NCI-H345 (cell line): ENCODE measurements at places on chromosomes 3 and 15.

DNA sequence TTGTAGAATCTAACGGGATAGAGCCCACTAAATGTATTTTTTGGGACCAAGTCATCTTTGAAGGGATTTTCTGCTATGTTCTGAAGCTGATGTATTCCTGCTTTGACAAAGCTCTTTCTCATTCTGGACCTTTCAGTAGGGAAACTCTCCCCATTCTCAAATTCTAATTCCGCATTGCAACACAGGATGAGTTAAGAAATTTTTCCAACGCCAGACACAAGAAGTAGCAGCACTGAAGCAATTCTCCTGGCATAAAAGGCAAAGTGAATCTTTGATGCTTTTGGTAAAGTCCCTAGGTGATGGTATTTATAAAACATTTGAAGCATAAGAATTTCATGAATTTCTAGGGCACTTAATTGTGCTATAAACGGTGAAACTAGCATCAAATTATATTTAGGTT lies 76.8 kb downstream of the ZPLD1 start:
- no peak for DNase-seq

DNA sequence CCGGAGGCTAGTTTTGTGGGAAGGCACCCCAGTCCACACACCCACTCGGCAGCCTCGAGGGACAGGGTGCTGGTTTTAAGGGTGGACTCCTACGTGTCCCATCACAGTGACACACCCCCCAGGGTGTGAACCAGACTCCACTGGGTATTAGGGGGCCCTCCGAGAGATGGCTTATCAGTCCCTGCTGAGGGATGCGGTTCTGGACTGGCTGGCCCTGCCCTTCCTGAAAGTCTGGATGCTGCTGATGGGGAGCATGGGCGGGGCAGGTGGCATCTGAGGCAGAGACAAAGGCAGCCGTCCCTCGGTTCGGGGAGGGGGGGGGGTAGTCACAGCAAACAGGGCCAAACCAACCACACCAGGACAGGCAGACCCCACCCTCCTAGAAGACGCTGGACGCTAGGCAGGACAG lies 939 bp upstream of the ULK3 start:
- no peak for DNase-seq

DNA sequence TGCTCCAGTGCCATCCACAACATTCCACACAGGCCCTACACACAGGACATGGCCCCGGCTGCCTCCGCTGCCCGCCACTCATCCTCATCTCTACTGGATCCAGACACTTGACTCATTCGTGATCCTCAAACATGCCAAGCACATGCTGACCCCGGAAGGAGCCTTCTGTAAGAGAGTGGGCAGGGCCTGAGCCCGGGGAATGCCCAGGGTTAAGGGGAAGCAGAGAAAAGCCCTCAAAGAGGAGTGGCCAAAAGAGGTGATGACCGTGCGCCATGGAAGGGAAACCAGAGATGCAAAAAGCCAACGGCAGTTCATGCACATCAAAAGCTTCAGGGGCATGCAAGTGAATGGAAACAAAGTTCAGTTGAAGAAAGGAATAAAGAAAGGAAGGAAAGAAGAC lies 46.1 kb downstream of the RFTN1 start:
- DNase-seq, result no peak

DNA sequence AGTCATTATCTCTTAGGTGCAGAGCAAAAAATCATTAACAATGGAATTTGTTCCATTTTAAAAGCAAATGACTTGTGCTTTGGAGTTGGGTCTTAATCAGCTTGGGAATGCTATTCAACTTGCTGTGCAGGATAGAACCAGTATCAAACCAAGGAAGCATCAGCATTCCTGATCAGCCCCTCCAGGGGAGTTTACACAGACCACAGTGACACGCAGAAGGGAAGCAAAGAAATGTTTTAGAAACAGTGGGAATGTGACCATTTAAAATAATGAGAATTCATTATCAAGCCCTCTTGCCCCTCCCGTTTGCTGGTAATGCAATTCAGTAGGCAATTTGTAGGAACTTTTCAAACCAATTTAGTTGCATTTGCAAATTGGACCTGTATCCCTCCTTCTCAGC lies 155.1 kb downstream of the LRTM1 start:
- no peak for DNase-seq

GRCh38 chr3:30007668-30008067 lies 598.7 kb upstream of the TGFBR2 start:
- no peak for DNase-seq

DNA sequence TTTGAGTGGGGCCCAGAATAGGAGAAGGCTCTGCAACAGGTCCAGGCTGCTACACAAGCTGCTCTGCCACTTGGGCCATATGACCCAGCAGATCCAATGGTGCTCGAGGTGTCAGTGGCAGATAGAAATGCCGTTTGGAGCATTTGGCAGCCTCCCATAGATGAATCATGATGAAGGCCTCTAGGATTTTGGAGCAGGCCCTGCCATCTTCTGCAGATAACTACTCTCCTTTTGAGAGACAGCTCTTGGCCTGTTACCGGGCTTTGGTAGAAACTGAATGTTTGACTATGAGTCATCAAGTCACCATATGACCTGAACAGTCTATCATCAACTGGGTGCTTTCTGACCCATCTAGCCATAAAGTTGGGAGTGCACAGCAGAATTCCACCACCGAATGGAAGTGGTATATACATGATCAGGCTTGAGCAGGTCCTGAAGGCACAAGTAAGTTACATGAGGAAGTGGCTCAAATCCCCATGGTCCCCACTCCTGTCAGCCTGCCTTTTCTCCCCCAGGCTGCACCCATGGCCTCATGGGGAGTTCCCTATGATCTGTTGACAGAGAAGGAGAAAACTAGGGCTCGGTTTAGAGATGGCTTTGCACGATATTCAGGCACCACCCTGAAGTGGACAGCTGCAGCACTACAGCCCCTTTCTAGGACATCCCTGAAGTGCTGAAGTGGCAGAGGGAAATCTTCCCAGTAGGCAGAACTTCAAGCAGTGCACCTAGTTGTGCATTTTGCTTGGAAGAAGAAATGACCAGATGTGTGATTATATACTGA lies 971.4 kb downstream of the MCTP2 start:
- no peak for DNase-seq

GRCh38 chr3:10964537-10965167 lies 27.9 kb upstream of the SLC6A1 start:
- DNase-seq, result no peak

GRCh38 chr15:89490081-89490813 lies 6.1 kb downstream of the RHCG start:
- DNase-seq, result peak; percentile 5

DNA sequence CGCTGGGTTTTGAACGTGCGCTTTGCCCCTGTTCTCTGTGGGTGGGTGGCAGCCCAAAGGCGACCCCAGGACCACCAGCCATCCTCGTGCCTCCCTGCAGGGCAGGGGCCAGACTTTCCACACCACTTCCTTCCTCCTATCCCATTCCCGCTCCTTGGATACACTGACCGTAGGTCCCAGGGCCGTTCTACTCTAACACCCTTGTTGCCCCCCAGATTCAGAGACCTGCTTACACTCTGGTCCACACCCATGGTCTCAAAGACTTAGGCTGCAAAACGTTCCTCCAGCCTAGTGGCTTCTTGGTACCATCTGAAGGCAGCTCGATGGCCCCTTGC lies 318 bp upstream of the DCLK3 start:
- DNase-seq, result no peak

DNA sequence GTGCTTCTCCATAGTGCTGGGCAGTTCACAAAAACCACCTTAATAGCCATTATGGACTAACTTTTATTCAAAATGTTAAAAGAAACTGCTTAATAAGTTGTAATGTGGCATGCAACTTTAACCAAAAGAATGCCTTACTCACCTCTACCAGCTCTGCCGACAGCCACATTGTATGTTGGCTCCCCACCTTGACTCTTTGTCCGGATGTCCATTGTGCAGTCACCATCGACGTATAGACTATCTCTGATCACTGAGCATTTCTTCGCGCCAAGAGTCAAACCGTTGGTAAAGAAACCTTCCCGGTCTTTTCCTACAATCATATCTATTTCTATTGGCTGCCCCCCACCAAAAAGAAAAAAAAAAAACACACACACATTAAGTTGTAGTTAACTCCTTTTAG lies 2.5 kb downstream of the PFN2 start:
- DNase-seq, result peak; percentile 32

GRCh38 chr15:38671675-38672254 lies 107.2 kb upstream of the RASGRP1 start:
- no peak for DNase-seq

- DNase-seq, result no peak
Measured at GRCh38 chr3:65607101-65607500, 431.6 kb downstream of the MAGI1 start.

GRCh38 chr3:29991198-29991597 lies 615.2 kb upstream of the TGFBR2 start:
- no peak for DNase-seq

DNA sequence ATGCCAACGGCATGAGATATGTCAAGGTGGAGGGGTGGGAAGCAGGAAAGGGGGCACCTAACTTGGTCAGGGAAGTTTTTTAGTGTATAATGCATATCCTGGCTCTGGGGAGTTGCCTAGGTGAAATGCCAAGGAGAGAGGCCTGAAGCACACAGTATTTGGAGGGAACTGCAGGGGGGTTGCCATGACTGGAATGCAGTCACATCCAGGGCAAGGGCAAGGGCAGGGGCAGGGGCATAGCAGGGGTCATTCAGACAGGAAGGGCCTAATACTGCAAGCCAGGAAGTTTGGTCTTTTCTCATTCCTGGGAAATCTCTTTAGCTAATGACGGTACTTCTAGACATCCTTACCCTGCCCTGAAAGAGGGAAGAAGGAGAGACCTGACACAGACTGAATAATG lies 60.5 kb downstream of the MYRIP start:
- DNase-seq, result no peak

- DNase-seq, result no peak
Measured at GRCh38 chr3:32990116-32990515, 38.7 kb downstream of the CCR4 start.

DNA sequence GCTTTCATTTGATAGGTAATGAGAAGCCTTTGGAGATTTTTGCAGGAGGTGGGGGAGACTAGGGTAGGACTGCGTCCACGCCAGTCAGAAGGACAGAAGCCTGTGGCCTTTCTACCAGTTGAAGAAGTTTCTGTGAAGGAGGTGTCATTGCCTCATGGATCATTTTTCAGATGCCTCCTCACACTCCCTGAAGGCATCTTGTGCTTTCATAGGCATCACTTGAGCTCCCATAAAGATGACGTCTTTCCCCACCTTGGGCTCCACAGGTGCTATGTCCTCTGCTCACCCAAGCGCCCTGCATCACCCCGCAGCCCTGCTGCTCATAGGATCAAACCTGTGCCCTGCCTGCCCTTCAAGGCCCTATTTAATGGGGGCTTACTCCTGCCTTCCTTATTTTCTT lies 7.5 kb upstream of the ITGA11 start:
- no peak for DNase-seq

GRCh38 chr3:54987719-54988118 lies 59.9 kb upstream of the LRTM1 start:
- no peak for DNase-seq

GRCh38 chr15:48989170-48989569 lies 25.5 kb upstream of the SHC4 start:
- DNase-seq, result no peak

DNA sequence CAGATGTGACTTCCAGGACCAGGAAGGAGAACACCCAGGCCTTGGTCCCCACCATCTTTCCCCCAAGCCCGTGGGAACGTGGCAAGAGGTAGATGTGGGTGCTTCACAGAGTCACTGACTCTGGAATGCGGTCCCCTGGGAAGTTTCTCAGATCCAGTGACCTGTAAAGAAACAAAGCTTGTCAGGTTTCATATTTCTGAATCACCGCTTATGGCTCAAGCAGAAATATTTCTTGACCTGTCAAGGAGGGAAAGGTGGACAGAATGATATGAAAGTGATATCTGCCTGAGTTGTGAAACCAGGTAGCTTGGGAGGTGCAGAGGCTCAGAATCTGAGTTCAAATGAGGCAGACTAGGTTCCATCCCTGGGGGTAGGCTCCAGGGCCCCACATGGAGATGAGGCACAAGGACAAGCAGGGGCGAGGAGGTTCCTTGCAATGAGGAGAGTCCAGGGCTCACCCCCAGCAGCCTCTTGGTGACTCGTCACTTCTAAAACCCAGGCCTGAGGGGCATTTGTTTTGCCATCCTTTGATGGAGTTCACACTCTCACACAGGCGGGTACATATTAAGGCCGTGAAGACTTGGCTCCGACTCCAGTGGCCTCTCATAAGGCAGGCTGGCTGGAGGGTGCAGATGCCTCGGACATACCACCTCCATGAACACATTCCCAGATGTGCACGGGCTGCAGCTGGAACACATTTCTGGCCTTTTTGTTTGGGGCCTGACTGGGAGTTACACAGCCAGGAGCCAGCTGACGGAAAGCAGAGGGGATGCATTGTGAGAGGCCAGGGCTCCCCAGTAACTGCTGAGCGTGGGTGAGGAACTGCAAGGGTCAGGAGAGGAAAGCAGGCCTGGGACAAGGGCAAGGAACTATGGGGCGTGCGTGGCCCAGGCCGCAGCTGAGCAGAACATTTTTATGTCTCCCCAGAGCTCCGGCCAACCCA lies 1.3 kb downstream of the CILP start:
- no peak for DNase-seq

- no peak for DNase-seq
Measured at GRCh38 chr3:51966486-51966885, 768 bp downstream of the PCBP4 start.

DNA sequence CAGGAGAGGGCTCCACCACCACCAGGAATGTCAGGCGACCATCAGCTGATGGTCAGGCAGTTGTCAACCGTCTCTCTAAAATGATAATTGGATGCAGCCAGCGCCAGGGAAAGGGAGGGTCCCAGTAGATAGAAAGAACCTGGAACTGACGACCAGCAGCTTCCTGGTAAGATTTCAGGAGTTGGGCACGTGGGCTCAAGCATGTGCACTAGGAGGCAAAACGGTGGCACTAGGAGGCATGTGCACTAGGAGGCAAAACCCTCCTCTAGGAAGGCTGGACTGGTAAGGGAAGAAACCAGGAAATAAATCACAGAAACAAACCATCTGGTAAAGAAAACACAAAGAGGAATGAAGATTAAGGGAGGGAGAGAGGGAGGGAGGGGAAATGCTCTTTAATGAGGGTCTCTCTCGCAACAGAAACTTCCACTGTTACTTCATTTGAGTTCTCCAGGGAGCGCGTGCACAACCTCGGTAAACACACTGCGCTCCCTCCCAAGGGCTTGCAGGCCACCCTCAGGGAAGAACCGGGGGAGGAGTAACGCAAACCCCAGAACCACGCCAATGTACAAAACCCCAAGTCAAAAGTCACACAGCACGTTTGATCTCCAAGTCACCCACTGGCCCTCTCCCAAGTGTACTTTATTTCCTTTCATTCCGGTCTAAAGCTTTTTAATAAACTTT lies 116.7 kb downstream of the XXYLT1 start:
- no peak for DNase-seq

DNA sequence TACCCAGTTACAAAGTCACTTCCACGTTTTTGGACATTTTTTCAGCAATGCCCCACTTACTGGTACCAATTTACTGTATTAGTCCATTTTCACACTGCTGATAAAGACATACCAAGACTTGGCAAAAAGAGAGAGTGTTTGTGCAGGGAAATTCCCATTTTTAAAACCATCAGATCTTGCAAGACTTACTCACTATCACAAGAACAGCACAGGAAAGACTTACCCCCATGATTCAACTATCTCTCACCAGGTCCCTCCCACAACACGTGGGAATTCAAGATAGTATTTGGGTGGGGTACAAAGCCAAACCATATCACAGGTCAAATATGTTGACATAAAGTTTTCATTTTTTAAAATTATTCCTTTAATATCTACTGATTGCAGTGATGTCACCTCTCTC lies 16.2 kb upstream of the ABI3BP start:
- no peak for DNase-seq
